ENCODE measurements at places on chromosomes 2 and 18. TPM values are rescaled to one million over a fixed set of nuclear protein-coding genes. Genes with fewer than 3 reads are reported as not detected.
A peak's percentile ranks its signal among the peaks of the same experiment; 100 is the strongest.

Gene SOWAHC
- total RNA-seq = 24.1 TPM

Gene ASXL2
- total RNA-seq = 23.5 TPM

DNA sequence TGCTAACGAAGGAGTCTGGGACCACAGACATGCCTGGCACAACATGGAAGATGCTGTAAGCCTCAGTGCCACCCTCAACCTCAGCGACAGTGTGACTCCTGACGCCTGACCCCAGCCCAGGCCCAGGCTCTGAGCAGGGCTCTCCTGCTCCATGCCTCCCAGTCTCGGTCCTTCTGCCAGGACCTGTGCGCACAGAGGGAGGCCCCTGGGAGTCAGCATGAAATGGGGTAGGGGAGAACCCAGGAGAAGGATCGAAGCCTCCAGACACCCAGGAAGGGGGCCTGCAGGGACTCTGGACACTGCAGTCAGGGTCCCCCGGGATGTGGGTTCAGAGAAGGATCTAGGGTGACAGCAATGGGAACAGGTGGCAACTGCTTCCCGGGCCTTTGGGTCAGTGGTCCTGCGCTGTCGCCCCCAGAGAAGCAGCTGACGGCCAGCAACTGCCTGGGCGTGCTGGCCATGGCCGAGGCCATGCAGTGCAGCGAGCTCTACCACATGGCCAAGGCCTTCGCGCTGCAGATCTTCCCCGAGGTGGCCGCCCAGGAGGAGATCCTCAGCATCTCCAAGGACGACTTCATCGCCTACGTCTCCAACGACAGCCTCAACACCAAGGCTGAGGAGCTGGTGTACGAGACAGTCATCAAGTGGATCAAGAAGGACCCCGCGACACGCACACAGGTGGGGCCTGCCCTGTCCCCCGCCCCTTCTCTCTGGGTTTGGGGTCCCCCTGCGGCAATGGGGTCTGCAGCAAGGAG is 233.9 kb downstream of the ATAD2B start:
- H3K27me3 ChIP-seq = no peaks in the 10 kb centered on the region
- DNase-seq = no peak
- peaks cover 7% of the 10 kb centered on the region for H3K4me1 ChIP-seq
- no peak overlapping the region for H3K27ac ChIP-seq

GRCh38 chr2:8633735-8634313 is 48.0 kb upstream of the ID2 start:
- DNase-seq = no peak
- no peaks in the 10 kb centered on the region for H3K36me3 ChIP-seq
- no peak overlapping the region for H3K4me3 ChIP-seq
- no peak overlapping the region for H3K27ac ChIP-seq

DNA sequence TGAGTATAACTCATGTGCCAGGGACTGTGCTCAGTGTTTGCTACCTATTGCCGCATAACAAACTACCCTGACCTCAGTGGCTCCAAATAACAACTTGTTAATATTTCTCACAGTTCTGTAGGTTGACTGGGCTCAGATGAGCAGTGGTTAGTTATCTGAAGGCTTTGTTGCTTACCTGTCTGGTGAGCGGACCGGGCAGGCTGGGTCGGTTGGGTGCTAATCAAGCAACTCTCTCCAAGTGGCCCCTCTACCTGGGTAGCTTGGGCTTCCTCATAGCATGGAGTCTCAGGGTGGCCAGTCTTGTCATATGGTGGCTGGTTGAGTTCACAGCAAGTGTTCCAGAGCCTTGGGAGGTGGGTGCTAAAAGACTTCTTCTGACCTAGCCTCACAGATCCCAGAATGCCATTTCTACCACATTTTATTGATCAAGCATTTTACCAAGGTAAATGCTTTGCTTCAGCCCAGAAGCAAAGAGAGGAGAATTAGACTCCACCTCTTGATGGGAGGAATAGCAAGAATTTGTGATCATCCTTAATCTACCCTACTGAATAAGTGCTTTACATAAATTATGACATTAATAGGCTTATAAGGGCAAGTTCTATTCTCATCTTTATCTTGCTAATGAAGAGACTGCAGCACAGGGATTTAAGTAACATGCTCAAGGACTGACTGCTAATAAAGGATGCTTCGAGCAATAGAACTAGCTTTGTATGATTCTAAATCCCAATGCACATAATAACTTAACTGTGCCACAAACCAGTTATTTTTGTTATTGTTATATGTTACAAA is 16.9 kb downstream of the RAB31 start:
- H3K36me3 ChIP-seq = peaks cover 16% of the 10 kb centered on the region
- H3K27me3 ChIP-seq = no peaks in the 10 kb centered on the region
- DNase-seq = no peak
- peaks cover 25% of the 10 kb centered on the region for H3K4me1 ChIP-seq
- no peak overlapping the region for H3K27ac ChIP-seq
- H3K4me3 ChIP-seq = no peak overlapping the region

Gene CHRND
- total RNA-seq = not detected

GRCh38 chr2:229610333-229610732 is 104.0 kb downstream of the DNER start:
- DNase-seq = peak; percentile 75
- no peak overlapping the region for H3K27ac ChIP-seq
- no peak overlapping the region for H3K4me3 ChIP-seq
- no peaks in the 10 kb centered on the region for H3K4me1 ChIP-seq

DNA sequence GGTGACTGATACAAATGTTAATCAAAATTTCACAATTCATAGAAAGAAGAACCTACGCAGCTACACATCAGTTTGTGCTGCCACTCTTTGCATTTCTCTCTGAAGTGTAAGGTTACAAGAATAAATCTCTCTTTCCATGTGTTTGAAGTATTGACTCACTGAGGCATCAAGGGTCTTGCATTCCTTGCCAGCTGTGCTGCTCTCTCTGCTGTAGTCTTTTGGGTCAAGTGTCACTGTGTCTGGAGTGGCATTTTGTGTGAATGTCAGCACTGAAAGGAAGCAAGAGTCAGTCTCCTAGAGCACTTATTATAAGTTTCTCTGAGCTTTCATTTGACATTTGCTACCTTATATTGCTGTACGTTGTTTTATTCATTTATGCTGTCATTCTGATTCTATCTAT is 1696.1 kb upstream of the LRRTM1 start:
- DNase-seq = no peak
- no peak overlapping the region for H3K4me3 ChIP-seq
- no peak overlapping the region for H3K27ac ChIP-seq
- no peaks in the 10 kb centered on the region for H3K4me1 ChIP-seq

DNA sequence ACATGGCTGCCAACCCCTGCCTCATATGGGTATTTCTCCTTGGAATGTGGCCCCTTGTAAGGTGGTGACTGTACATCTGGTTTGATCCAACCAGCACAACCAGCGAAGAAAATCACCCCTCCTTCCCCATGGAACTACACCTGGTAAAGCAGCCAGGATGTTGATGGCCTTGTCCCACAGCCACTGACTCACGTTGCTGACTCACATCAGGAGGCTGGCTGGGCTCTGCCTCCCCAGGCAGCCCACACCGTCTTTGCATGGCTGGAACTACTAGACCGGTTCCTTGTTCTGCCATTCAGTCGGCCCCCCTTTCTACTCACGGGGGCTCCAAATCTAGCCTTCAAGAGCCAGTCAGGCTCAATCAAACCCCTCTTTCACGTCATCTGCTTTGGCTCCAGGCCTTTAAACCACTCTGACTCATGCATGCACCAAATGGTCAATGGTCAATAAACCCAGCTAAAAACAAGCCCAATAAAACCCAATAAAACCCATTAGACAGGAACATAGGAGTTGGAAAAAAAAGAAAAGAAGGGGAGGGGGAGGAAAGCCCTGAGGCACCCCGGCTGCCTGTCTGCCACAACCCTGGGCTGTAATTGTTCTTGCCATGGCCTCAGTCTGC is 114.8 kb downstream of the PLB1 start:
- no peaks in the 10 kb centered on the region for H3K36me3 ChIP-seq
- no peak for DNase-seq
- H3K4me3 ChIP-seq = no peak overlapping the region

Gene ASTL
- not detected for total RNA-seq

- H3K36me3 ChIP-seq = no peaks in the 10 kb centered on the region
- H3K4me1 ChIP-seq = no peaks in the 10 kb centered on the region
- no peak overlapping the region for H3K4me3 ChIP-seq
These were observed 76.6 kb downstream of the ALK start for GRCh38 chr2:29844713-29845326.

Gene EMILIN1
- total RNA-seq = 181 TPM

DNA sequence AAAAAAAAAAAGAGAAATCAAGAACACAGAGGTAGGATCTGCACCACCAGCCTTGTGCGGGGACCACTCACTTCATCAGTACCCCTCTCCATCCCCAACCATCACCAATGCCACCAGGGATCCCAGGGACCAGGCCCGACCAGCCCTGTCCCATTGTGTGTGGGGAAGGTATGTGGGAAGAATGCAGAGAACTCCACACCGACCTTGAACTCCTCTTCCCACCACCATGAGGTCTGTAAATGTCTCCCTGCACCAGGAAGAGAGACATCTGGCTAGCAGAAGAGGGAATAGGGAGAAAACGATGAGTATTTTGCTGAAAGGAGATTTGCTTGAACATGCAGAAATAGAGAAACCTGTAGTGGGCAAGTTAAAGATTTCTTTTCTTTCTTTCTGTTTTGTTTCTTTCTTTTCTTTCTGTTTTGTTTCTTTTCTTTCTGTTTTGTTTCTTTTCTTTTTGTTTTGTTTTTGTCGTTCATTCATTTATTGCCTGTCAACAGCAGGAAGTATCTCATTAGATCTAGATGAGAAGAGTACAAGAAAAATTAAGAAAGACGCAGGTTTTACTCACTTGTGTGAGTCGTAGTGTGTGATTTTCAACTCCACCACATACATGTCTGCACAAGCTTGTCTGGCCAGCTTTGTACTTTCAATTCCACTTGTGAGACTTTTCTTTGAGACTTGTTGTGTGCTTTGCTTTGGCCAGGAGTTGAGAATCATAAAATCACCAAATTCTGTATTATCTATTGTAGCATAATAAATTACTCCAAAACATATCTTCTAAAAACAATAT is 179.8 kb upstream of the HAAO start:
- peaks cover 34% of the 10 kb centered on the region for H3K4me1 ChIP-seq
- H3K27me3 ChIP-seq = no peaks in the 10 kb centered on the region
- H3K36me3 ChIP-seq = no peaks in the 10 kb centered on the region
- DNase-seq = no peak
- no peak overlapping the region for H3K27ac ChIP-seq

Gene MOCOS
- total RNA-seq = 1.4 TPM

- peaks cover 21% of the 10 kb centered on the region for H3K4me1 ChIP-seq
- H3K27me3 ChIP-seq = no peaks in the 10 kb centered on the region
- no peak overlapping the region for H3K27ac ChIP-seq
- H3K4me3 ChIP-seq = no peak overlapping the region
- DNase-seq = no peak
- H3K36me3 ChIP-seq = no peaks in the 10 kb centered on the region
These were observed 129.4 kb downstream of the GCA start for GRCh38 chr2:162473296-162473695.

DNA sequence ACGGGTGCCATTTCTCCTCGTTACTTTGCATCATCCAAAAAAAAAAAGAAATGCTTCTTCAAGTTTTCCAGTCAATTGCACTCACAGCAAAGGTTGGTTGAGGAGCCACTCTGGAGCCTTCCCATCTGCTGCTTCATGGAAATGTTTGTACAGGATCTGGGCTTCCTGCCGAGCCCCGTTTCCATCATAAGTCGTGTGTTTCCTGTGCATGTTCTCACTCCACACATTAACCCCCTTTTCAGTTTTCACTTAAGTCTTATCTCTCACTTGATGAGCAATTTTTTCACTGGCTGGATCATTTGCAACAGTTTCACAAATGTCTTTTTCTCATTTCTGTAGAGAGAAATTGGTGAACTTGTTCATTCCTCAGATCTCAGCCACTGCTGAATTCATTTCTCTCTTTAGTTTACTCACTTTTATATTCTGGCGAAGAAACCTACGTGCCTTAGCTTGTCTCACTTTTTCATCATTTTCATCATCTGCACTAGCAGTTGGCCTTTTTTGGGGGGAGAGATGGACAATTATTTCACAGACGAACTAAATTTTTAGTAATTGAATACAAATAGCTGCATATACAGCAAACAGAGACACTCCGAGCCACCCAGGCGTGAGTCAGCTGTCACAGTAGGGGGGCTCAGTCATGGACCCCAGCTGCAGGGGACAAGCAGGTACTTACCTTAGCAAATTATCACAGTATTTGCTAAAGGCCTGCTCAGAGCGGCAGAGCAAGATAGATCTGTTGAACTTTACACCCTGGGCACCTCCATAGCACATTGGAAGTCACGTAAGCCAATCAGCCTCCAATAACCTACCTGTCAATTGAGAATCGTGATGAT is 750.8 kb upstream of the ID2 start:
- H3K4me1 ChIP-seq = no peaks in the 10 kb centered on the region
- no peaks in the 10 kb centered on the region for H3K36me3 ChIP-seq
- H3K27ac ChIP-seq = no peak overlapping the region
- DNase-seq = peak; percentile 91

DNA sequence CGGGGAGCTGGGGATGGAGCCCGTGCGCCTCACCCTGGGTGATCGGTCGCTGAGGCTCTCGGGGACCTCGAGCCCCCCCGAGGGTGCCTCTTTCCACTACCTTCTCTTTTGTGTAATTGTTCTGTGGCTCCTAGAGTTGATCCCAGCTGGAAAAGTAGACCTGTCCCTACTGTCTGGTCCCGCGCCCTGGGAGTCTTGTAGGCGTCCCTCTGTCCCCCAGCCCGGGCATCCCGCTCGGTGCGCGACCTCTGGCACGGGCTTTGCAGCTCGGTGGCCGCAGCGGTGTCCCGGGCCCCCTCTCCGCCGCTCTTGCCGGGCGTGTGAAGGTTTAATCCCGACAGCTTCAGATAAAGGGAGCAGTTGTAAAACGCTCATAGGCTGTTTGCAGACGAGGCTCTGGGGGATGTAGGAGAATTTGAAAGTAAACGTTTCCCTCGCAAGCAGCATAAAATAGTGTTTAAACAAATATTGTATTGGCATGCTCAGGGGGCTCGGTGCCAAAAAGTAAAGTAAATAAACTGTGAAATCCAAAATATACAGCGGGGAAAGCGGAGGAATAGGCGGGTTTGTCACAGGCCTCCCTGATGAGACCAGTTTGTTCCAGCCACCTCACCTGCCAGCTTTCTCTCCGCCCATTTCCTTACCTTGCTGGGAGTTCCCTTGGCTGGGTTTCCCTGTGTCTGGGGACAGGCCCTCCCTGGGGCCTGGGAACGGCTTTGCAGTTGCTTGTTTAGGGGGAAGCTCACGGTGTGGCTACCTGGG is 1.9 kb downstream of the GLI2 start:
- H3K36me3 ChIP-seq = no peaks in the 10 kb centered on the region
- H3K4me1 ChIP-seq = peaks cover 16% of the 10 kb centered on the region
- H3K27ac ChIP-seq = peak overlapping the region; percentile 92
- peak; percentile 92 for DNase-seq
- H3K4me3 ChIP-seq = peak overlapping the region; percentile 70

Gene NCKAP1
- total RNA-seq = 288 TPM

DNA sequence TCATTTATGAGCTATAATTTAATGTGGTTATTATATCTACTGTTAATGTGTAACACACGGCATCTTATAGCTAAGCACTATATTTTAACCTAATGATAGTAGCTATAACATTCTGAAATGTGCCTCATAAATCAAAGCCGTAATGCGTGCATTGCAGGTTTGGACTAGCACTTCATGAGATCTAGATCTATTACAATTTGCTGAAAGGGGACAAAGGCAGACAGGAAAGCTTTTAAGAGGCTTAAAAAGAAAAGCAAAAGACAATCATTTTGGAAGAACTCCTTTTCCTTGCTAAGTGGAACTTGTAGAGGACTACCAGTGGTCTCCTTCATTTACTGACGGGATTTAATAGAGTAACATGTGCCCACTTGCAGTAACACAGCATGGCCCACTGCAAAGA is 213.1 kb downstream of the NBAS start:
- no peak overlapping the region for H3K27ac ChIP-seq
- peaks cover 38% of the 10 kb centered on the region for H3K36me3 ChIP-seq
- H3K4me3 ChIP-seq = no peak overlapping the region
- H3K4me1 ChIP-seq = peaks cover 4% of the 10 kb centered on the region
- H3K27me3 ChIP-seq = no peaks in the 10 kb centered on the region

Gene NPPC
- 0.66 TPM for total RNA-seq

All from esophagus muscularis mucosa (tissue), 4 donors.